Endodermal cell (in vitro differentiated cells): ENCODE measurements at places on chromosomes 13 and 19. TPM values are rescaled to one million over a fixed set of nuclear protein-coding genes. Genes with fewer than 3 reads are reported as not detected.
A peak's percentile ranks its signal among the peaks of the same experiment; 100 is the strongest.

- no peak overlapping the region for H3K27ac ChIP-seq
- no peak overlapping the region for H3K4me3 ChIP-seq
- no peaks in the 10 kb centered on the region for H3K27me3 ChIP-seq
Measured at GRCh38 chr13:37797631-37798030, 71.9 kb downstream of the TRPC4 start.

DNA sequence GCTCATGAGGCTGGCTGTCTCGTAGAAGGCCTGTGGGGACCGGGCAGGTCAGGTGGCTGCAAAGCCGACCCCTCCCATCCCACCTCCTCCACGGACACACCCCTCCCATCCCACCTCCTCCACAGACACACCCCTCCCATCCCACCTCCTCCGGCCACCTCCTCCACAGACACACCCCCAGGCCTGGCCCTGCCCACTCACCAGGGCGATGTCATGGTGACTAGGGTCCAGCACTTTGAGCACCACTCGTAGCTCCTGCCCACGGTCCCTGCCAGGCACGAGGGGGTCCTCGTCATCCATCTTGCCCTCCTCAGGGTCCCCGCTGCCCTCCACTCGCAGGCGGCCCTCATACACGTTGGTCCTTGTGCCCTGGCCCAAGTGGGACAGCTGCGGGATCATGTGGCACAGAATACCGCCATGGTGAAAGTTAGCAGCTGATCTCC lies 18.8 kb downstream of the TYK2 start:
- H3K36me3 ChIP-seq = peaks cover 22% of the 10 kb centered on the region
- no peaks in the 10 kb centered on the region for H3K27me3 ChIP-seq
- DNase-seq = peak; percentile 53
- no peaks in the 10 kb centered on the region for H3K4me1 ChIP-seq
- no peak overlapping the region for H3K27ac ChIP-seq

- DNase-seq = peak; percentile 71
- H3K4me1 ChIP-seq = no peaks in the 10 kb centered on the region
- H3K27ac ChIP-seq = no peak overlapping the region
- no peak overlapping the region for H3K4me3 ChIP-seq
- H3K27me3 ChIP-seq = no peaks in the 10 kb centered on the region
Measured at GRCh38 chr19:32800754-32801153, 68.8 kb downstream of the SLC7A9 start.

DNA sequence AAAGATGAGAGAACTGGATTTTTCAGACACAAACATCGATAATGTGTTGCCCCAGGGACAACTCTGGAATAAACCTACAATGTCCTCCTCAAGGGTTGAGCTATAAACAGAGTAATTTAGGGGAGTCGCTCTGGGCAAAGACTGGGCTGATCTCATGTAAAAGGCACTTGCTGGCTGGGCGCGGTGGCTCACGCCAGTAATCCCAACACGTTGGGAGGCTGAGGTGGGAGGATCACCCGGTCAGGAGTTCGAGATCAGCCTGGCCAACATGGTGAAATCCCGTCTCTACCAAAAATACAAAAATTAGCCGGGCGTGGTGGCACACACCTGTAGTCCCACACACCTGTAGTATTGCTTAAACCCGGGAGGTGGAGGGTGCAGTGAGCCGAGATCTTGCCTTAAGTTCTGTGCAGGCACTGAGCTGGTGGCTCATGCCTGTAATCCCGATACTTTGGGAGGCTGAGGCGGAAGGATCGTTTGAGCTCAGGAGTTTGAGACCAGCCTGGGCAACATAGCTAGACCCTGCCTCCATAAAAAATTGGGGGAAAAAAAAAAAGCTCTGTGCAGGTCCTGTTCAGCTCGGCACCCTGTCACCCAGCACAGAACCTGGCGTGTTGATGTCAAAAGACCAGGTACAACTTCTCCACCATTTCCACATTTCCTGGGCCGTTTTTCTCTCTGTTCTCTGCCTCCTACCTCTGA lies 1.4 kb downstream of the TIMM44 start:
- no peaks in the 10 kb centered on the region for H3K27me3 ChIP-seq
- no peak for DNase-seq
- peaks cover 24% of the 10 kb centered on the region for H3K36me3 ChIP-seq
- H3K4me3 ChIP-seq = peak overlapping the region; percentile 86
- H3K4me1 ChIP-seq = no peaks in the 10 kb centered on the region

DNA sequence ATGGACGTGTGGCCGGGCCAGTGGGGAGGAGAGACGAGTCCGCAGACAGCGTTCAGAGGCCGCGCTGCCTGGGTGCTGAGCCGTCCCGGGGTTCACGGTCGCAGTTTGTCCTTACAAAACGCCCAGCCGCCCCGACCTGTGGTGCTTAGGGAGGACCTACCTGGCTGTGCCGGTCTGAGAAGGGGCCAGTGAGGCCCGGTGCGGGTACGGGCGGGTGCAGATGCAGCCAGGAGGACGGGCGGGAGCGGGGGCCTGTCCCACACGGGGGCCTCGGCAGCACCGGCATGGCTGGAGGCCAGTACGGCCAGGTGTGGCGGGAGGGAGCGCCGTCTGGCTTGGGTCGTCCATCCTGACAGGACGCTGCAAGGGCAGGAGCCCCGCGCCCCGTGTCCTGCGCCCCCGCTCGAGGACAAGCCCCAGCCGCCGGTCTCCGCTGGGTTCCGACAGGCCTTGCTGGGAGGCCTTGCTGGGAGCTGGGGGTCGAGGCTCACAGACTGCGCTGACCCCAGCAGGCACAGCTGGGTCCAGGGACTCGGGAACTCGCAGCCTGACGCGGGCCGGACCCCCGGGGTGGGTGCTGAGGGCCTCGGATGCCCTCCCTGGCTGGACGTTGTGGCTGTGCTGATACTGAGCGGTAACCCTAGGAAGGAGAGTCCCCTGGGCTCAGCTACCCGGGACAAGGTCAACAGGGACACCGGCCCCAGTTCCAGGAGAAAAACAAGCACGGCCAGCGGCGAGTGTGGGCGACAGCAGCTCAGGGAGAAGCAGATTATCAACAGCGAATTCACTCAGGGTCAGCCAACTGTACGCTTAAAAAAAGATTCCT lies 5.3 kb upstream of the PROZ start:
- no peak overlapping the region for H3K27ac ChIP-seq
- peak overlapping the region; percentile 72 for H3K4me3 ChIP-seq
- peak; percentile 87 for DNase-seq
- H3K4me1 ChIP-seq = peaks cover 8% of the 10 kb centered on the region
- H3K27me3 ChIP-seq = peaks cover 13% of the 10 kb centered on the region

- H3K27me3 ChIP-seq = no peaks in the 10 kb centered on the region
- no peak for DNase-seq
- no peak overlapping the region for H3K4me3 ChIP-seq
- H3K4me1 ChIP-seq = peaks cover 4% of the 10 kb centered on the region
- H3K27ac ChIP-seq = no peak overlapping the region
Measured at GRCh38 chr13:24032252-24032651, 128.3 kb upstream of the SPATA13 start.

GRCh38 chr13:71632721-71633120 lies 234.3 kb downstream of the DACH1 start:
- H3K4me1 ChIP-seq = peaks cover 4% of the 10 kb centered on the region
- no peak overlapping the region for H3K4me3 ChIP-seq
- no peak for DNase-seq
- no peaks in the 10 kb centered on the region for H3K36me3 ChIP-seq
- H3K27me3 ChIP-seq = no peaks in the 10 kb centered on the region
- H3K27ac ChIP-seq = no peak overlapping the region

GRCh38 chr13:106498571-106498970 lies 36.9 kb downstream of the EFNB2 start:
- no peak overlapping the region for H3K27ac ChIP-seq
- no peak overlapping the region for H3K4me3 ChIP-seq
- H3K36me3 ChIP-seq = peaks cover 12% of the 10 kb centered on the region
- no peaks in the 10 kb centered on the region for H3K27me3 ChIP-seq
- DNase-seq = no peak
- peaks cover 4% of the 10 kb centered on the region for H3K4me1 ChIP-seq

- no peak overlapping the region for H3K4me3 ChIP-seq
- H3K4me1 ChIP-seq = no peaks in the 10 kb centered on the region
- H3K27me3 ChIP-seq = peaks cover 36% of the 10 kb centered on the region
Measured at GRCh38 chr19:7507884-7508283, 8.0 kb upstream of the ZNF358 start.

DNA sequence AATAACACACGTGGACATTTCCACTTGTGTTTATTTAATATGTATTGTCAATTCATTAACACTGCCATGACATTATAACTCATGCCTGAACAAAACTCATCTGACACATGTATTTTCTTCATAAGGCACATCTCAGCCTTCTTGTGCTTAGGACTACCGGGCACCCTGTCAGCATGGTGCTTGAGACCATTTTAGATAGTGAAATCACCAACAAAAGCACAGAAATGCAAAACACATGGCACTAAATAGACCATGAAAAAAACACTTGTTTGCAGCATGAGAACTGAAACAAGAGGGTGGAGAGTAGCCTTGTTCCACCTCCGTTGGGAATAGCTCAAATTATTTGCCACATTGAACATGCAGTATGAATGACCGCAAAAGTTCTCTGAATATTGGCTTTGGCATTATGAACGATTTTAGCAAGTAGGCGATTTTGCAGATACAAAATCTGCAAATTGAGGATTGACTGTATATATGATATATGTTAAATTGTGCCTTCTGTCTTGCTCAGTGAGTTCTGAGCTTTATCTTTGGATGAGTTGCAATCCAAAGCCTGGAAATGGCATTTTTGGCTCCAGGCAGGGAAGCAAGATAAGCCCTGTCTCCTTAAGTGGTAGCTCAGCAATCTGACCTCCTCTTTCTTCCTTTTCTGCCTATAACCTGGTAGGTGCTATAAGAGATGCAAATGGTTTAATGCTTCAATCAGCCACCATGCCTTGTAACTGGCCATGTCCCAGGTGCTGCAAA lies 328.2 kb downstream of the HS6ST3 start:
- DNase-seq = no peak
- H3K27me3 ChIP-seq = no peaks in the 10 kb centered on the region
- H3K4me3 ChIP-seq = no peak overlapping the region

GRCh38 chr13:50428183-50428877 lies 413.1 kb downstream of the KCNRG start:
- H3K36me3 ChIP-seq = no peaks in the 10 kb centered on the region
- no peaks in the 10 kb centered on the region for H3K4me1 ChIP-seq
- no peak for DNase-seq

GRCh38 chr19:45508861-45509691 lies 1.8 kb downstream of the VASP start:
- peak overlapping the region; percentile 99 for H3K4me3 ChIP-seq
- H3K27me3 ChIP-seq = no peaks in the 10 kb centered on the region
- peak overlapping the region; percentile 22 for H3K27ac ChIP-seq
- DNase-seq = peak; percentile 93

GRCh38 chr13:101289764-101290163 lies 126.5 kb downstream of the NALCN start:
- H3K4me3 ChIP-seq = no peak overlapping the region
- DNase-seq = peak; percentile 80
- H3K27ac ChIP-seq = peak overlapping the region; percentile 79
- no peaks in the 10 kb centered on the region for H3K4me1 ChIP-seq
- H3K36me3 ChIP-seq = no peaks in the 10 kb centered on the region
- H3K27me3 ChIP-seq = no peaks in the 10 kb centered on the region

- peaks cover 21% of the 10 kb centered on the region for H3K4me1 ChIP-seq
- no peak for DNase-seq
- H3K27ac ChIP-seq = peak overlapping the region; percentile 61
- H3K36me3 ChIP-seq = no peaks in the 10 kb centered on the region
- H3K4me3 ChIP-seq = no peak overlapping the region
Measured at GRCh38 chr13:40477623-40478608, 188.5 kb downstream of the FOXO1 start.

DNA sequence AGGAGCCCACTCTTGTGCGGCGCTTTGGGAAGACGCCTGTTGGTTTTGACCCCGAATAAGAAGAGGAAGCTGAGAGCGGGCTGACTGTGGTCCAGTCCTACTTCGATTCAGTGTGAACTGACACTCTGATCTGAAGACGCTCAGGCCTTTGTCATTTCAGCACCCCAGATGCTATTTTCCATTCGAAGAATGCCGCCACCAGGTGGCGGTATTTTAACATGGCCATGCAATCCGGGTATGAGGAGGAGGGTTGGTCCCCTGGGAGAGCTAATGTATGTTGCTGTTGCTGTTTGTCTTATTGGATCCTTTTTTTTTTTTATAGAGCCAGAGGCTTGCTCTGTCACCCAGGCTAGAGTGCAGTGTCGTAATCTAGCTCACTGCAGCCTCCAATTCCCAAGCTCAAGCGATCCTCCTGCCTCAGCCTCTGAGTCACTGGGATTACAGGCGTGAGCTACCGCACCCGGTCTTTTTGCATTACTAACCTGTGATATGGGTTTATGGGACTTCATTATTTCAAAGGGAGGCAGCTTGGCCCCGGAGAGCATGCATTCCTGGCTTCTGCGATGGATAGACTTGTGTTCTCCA lies 803 bp upstream of the TIMM44 start:
- DNase-seq = peak; percentile 95
- H3K27ac ChIP-seq = peak overlapping the region; percentile 98
- no peaks in the 10 kb centered on the region for H3K27me3 ChIP-seq

- H3K36me3 ChIP-seq = peaks cover 39% of the 10 kb centered on the region
- no peaks in the 10 kb centered on the region for H3K27me3 ChIP-seq
- H3K27ac ChIP-seq = no peak overlapping the region
- no peaks in the 10 kb centered on the region for H3K4me1 ChIP-seq
- peak; percentile 56 for DNase-seq
Measured at GRCh38 chr13:113584870-113585671, 518 bp downstream of the TFDP1 start.

- H3K4me1 ChIP-seq = no peaks in the 10 kb centered on the region
- no peaks in the 10 kb centered on the region for H3K27me3 ChIP-seq
- no peaks in the 10 kb centered on the region for H3K36me3 ChIP-seq
- no peak overlapping the region for H3K27ac ChIP-seq
Measured at GRCh38 chr13:19622193-19622592, 11.3 kb upstream of the MPHOSPH8 start.

DNA sequence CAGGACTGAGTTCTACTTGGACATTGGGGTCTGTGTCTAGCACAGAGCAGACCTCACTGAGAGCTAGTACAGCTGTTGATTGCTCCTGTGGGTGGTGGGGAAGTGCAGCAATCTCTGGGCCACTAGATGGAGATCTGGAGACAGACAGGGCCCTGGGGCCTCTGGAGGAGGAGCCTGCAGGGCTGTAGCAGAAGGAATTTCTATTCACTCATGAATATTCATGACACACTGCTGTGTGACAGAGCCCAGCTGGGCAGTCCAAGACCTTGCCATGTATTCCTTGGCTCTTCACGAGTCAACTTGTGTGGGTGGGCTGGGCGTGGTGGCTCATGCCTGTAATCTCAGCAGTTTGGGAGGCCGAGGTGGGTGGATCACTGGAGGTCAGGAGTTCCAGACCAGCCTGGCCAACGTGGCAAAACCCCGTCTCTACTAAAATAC lies 37.5 kb downstream of the SUGP2 start:
- H3K27ac ChIP-seq = no peak overlapping the region
- no peak overlapping the region for H3K4me3 ChIP-seq
- peaks cover 64% of the 10 kb centered on the region for H3K36me3 ChIP-seq

Gene ZNF98
- total RNA-seq = not detected in 3 replicates

Gene GJB2
- total RNA-seq = 0.26 and 0.59 TPM in 2 replicates

Gene CCDC8
- 26.4 and 27.5 TPM in 2 replicates for total RNA-seq

Gene NCAN
- total RNA-seq = 3.3 and 4.2 TPM in 2 replicates

Gene ACP7
- total RNA-seq = 0.29 TPM in 1 of 2 replicates, not detected in the other

Gene PSG5
- total RNA-seq = not detected in 2 replicates

Gene SSC5D
- total RNA-seq = 1.2 and 1.4 TPM in 2 replicates

Gene ZNF382
- 13.2 and 13.5 TPM in 2 replicates for total RNA-seq

Gene ZNF541
- not detected in 2 replicates for total RNA-seq

Gene RYR1
- 0.45 to 2.1 TPM (median 0.84 TPM) in 3 replicates for total RNA-seq

Gene NPAS1
- 6.9 to 15.6 TPM (median 8.1 TPM) in 3 replicates for total RNA-seq

Gene ZNF776
- total RNA-seq = 21.4 and 23.2 TPM in 2 replicates

Gene KRI1
- total RNA-seq = 37.7 and 45.2 TPM in 2 replicates

Gene DAND5
- 0.19 to 0.40 TPM (median 0.40 TPM) in 3 replicates for total RNA-seq
